ENCODE measurements at places on chromosomes 4 and X. TPM values are rescaled to one million over a fixed set of nuclear protein-coding genes. Genes with fewer than 3 reads are reported as not detected.
A peak's percentile ranks its signal among the peaks of the same experiment; 100 is the strongest.

ZAR1 gene
- 0.33 TPM for polyA plus RNA-seq

- no peak for DNase-seq
Observed at GRCh38 chr4:129043523-129043922, 49.8 kb downstream of the SCLT1 start.

DNA sequence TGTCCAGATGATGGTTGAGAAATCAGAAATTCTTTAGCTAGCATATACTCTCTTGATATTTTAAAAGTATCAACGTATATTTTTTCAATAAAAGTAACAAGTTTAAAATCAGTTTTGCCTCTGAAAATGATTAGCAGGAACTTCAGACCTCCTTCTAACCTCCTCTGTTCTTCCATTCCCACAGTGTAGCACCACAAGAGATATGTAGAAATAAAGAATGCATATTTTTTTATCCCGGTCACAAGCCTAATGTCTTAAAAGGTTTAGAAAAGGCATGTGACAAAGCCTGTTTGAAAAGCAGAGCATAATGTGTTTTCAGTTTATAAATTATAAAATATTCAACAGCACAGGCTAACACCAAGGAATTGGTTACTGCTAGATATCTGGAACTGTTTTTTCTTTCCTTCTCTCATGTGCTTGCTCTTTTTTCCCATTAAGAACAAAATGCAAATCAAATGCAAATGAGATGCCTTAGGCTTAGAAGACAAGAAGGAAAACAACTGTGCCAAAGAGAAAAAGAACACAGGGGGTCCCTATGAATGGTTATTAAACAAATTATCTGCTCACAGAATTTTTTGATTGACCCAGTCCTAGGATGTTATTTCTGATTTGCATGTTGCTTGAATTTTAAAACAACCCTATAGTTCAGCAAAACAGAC lies 351.7 kb upstream of the FAM241A start:
- no peak for DNase-seq

COL4A6 gene
- 5.9 TPM for polyA plus RNA-seq

DNA sequence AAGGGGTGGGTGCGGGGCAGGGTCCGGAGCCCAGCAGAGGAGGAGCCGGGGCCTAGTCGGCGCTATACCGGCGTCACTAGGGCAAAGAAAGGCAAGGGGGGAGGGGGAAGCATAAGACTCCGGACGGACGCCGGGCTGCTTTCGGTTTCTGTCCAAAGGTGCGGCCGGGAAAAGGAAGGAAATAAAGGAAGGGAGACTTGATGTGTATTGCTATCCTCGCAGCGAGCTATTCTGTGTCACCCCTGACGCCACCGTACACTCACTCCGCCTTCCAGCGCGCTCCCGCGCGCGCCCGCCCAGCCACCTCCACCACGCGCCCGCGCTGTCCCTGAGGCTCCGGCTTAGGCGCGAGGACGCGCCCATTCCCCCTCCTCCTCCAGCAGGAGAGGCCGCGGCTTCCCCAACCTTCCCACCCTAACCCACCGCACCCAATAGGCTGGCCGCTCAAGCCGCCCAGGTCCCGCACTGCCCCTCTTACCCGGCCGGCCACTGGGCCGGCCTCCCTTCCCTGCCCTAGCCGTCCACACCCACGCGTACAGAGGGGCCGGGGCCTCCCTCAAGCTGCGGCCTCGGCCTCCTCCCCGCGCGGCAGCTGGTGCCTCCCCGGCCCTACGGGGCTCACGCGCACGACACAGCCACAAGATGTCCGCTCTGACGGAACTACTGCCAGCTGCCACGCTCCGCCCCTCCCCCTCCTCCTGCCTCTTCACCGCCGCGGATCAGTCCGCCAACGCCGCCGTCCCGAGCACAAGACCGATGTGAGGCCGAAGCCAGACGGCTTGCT lies at the start of gene UBE2D3:
Gene UBE2D3 (minus strand): TSS at position 662 of the 784 bp plus-strand sequence. CDS start 1,043 bp downstream, outside the sequence.
- peak; percentile 92 for DNase-seq

All from H1 (cell line).